Stimulated activated effector memory CD8-positive, alpha-beta T cell treated with anti-CD3 and anti-CD28 coated beads, Interleukin-12 subunit alpha, Interleukin-12 subunit beta, amount 100 ng/mL, for 72 hours (primary cell): ENCODE measurements at places on chromosomes 2 and 18.

GRCh38 chr18:26133652-26134051 is at the start of gene PSMA8:
Gene PSMA8 (plus strand): TSS chr18:26133869. CDS start chr18:26133966, 97 bp downstream.
- peak; percentile 10 for DNase-seq

DNA sequence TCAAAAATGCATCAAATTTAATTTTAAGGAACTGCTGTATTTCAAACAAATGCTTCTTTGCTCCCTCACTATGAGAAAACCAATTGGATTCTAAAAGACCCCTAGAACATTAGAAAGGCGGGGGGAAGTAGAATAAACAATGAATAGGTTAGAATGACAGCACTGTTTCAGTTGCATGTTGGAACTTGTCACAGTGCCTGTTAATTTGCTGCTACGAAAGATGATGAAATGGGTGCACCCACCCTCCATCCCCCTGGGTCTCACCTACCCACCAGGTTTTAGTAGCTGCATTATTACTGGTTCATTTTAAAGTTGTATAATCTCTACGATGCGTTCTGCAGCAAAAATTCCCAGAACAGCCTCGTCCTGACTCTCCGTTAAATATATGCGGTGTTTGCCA is 193.0 kb upstream of the COPS8 start:
- DNase-seq: no peak

- DNase-seq: no peak
Measured at GRCh38 chr2:6835467-6835866, 30.2 kb downstream of the CMPK2 start.

DNA sequence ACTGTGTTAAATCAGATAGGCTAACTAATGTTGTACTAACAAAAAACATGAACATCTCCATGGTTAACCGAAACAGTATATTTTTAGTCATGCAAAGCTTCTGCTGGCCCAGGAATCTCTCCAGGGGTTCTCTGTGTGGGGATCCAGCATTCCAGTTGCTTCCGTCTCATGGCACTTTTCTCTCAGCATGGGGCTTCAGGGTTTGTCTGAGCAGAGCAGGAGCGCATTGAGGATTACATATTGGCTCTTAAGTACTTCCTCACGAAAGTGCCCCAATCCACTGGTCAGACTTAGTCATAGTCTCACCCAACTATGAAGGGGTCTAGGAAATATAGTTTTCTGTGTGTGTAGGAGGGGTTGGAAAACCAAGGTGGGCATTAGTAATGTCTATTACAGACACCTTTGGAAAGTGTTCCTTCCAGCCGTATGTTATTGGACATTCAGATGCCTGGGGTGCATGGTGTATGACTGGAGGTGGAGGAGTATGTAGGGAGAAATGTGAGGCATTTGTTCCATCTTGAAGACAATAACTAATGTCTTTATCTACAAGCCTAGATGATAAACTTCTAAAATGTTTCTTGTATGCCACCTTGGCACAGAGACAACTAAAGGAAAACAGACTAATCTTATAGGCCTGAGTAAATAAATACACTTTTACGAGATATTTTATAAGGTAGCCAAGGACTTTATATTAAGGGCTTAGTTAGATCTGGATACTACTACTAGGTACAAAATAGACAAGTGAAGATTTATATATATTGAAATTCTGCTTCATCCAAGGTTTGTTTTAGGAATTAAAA is 123.8 kb upstream of the ZEB2 start:
- DNase-seq: no peak

GRCh38 chr2:241935774-241936173 is 66.2 kb downstream of the RTP5 start:
- no peak for DNase-seq

GRCh38 chr2:149141046-149141445 is 102.5 kb downstream of the LYPD6B start:
- no peak for DNase-seq

DNA sequence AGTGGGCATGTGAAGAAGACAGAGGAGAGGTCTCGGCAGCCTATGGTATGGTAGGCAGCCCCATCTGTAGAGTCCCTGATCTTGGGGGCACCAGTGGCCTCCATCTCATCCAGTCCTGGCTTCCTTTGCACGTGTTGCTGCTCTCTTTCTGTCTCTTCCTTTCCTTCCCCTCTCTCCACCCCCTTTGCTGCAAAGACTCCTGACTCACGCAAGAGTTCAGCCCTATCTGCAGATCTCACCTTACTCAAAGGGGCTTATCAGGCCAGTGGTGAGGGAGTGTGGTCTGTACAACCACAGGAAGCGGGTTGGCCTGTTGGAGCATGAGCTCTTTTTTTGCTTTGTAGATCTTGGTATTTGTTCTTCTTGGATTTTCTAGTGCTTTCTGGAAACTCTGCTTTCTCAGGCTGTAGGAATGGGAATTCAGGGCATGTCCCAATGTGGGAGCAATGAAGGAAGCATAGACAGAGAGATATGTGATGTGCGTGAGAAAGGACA is 14.6 kb upstream of the NT5DC4 start:
- peak; percentile 42 for DNase-seq

- no peak for DNase-seq
Measured at GRCh38 chr18:10508591-10508990, 17.2 kb upstream of the NAPG start.

DNA sequence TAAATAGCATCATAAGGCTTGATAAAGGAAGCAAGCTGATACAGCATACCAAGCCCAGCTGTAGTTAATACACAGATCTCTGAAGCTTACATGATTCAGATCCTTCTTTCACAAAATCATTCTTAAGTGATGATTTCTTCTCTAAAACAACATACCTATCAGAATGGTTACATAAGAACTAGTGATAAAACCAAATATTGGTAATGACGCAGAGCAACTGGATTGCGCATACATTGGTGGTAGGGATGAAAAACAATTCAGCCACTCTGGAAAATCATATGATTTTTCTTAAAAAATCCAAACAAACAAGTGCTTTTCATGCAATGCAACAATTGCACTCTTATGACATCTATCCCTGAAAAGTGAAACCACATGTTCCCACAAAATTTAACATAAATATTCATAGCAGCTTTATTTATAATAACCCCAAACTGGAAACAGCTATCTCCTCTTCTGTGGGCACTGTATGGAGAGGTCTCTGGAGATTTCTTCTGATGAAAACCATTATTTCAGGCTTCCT is 153.6 kb upstream of the DSEL start:
- DNase-seq: no peak

- no peak for DNase-seq
Measured at GRCh38 chr2:85635011-85635410, 19.0 kb downstream of the USP39 start.

DNA sequence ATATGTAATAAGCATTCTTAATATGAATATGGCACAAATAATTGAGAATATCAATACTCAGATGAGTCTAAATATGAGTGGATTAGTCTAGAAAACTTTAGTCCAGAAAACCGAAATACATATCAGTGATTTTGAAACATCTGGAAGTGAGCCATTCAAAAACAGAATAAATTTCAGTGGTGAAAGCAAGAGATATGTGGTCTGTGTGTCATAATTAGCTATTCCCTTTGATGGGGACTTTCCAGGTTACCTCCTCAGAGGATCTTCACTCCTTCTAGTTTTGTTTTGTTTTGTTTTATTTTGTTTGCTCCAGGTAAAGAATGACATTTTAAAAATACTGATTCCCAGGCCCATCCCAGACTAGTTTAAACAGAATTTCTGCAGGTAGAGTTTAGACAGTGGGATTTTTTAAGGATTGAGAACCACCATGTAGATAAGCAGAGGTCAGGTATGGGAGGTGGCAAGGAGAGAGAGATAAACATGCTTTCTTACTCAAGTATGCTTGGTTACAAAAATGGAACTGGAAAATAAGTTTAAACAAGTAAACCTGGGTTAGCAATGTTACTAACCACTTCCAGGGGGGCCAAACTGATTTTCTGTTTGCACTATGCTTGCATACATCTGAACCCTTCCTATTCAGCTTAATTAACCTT is 70.7 kb downstream of the NABP1 start:
- no peak for DNase-seq

DNA sequence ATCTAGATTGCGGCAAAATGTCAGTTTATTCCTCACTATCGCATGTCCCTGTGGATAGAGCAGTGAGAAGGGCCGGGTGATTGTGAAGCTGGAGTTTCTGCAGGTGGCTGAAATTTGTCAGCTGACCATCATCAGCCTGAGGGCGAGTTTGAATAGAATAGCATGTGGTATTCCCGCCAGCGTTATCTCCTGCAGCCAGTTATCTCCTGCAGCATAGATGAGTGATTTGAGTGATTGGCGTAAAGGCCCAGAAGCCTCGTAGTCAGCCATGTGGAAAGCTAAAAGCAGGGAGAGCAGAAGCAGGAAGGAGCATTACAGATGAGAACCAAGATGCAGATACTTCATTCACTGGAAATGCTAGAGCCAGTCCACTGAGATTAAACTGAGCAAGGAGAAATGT is 65.5 kb downstream of the CABLES1 start:
- no peak for DNase-seq

- DNase-seq: no peak
Measured at GRCh38 chr2:232795920-232796319, 19.6 kb upstream of the KCNJ13 start.

DNA sequence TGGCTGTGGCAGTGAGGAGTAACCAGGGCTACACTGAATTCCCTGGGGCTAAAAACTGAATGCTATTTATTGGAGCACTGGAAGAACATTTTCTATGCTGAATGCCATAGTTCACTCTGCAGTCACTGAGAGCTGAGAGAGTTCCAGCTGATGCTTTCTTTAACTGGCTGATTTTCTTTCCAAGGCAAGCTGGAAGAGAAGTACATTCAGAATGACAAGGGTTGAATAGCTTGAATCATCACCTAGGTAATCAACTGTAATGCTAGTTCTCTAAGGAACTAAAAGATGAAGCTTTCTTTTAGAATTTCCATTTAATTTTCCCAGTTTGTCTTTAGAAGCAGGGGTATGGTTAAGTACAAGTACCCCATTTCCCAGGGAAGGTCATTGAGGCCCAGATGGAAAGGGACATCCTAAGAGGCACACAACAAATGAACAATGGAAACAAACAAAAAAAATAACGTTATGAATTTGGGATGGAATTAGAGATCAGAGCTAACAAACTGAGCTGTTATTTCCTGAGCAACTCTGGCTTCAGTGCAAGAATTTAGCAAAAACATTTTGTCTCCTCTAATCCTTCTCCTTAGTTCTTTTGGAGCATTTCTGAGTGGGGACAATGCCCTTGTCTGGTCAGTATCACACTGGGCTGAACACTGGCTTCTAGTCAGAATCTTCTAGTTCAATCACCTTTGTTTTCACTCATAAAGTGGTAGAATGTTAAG is 132.8 kb upstream of the REG3A start:
- no peak for DNase-seq

GRCh38 chr18:50429207-50429948 is 54.5 kb downstream of the SKA1 start:
- DNase-seq: no peak

DNA sequence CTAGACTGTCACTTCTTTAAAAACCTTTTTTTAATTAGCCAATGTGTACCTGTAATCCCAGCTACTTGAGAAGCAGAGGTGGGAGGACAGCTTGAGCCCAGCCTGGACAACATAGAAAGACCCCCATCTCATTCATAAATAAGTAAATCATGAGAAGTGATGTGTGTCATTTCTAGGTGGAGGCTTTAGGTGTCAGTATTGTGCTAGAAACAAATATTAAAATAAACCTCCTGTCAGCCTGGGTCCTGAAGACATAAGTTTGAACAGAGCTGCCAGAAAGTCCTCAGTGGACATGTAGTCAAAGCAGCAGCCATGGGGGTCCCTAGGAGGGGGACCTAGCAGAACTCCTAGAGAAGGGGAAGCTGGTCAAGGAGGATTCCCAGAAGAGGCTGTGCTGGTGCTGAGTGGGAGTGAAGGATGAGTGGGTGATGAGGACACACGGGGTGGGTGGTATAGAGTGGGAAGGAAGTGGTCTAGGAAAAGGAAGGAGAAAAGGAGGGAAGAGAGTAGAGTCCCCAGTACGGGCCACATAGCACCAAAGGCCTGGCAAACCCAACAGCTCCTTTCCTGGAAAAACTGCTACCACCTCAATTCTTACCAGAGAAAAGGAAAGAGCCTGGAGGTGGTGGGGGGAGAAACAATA is 316.6 kb upstream of the NCKAP5 start:
- DNase-seq: no peak

GRCh38 chr2:239379641-239380170 is 21.1 kb downstream of the HDAC4 start:
- no peak for DNase-seq

GRCh38 chr2:160905862-160906261 is 254.4 kb upstream of the TANK start:
- DNase-seq: no peak

- DNase-seq: no peak
Measured at GRCh38 chr2:44934038-44934982, 7.2 kb upstream of the SIX3 start.

- DNase-seq: no peak
Measured at GRCh38 chr2:218816561-218817011, 15.0 kb downstream of the PRKAG3 start.

DNA sequence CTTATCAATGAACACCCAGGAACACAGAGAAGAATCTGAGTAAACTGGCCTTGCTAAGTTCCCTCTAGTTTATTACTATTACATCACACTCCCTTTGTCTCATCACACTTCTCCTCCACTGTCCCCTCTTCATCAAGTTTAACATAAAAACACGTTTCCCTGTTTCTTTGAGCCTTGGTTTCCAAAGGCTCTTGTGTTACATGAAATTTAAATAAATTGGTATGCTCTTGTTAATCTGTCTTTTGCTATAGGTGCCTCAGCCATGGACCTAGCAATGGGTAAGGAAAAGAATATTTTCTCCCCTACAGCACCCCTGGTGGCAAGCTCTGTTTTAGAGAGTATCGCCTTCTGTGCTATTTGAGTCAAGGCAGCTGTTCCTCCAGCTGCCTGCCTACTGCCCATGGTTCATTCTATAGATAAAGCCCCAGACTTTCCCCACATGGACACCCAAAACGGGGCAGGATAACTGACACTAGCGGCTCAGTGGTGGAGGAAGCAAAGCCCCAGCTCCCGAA is 31.8 kb downstream of the TGIF1 start:
- DNase-seq: no peak

DNA sequence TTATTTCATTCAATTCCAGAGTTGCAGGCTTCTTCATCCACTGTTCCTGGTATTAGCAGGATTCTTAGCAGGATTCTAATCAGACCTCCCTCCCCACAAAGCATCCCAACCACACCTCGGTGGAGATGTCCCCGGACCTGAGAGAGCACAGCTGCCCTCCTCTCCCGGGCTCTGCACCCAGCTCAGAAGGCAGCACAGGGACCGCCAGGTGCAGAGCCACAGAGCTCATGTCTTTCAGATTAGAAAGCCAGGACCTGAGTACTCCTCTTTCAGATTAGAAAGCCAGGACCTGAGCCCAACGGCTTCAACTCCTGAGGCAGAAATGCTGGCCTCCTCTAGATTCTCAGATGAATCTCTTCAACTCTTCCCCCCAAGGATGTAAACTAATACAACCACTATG is 152.3 kb downstream of the MYO5B start:
- DNase-seq: no peak

- DNase-seq: no peak
Measured at GRCh38 chr2:111930409-111930808, 32.0 kb downstream of the MERTK start.

DNA sequence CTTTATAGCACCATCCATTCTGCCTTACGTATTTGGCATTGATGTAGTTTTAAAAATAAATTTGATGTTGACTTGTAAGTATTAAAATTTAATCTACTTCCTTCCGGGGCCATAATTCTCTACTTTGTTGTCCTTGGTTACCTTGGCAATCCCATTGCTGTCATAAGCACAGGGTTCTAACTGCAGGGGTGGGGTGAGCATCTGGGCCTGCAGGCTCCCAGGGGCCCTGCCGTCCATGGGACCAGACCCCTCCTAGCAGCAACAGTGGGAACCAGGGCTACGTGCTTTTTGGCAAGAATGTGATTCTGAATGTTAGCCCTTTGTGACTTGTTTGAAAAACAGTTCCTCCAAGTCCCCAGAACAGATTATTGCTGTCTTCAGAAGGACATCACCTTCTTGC is 4.9 kb downstream of the ASAP2 start:
- no peak for DNase-seq
